ENCODE measurements at places on chromosomes 6 and 20.

- DNase-seq: no peak
These were observed 112.5 kb upstream of the EMILIN3 start for GRCh38 chr20:41479113-41479512.

- DNase-seq: peak; percentile 5
These were observed 528.9 kb downstream of the MAFB start for GRCh38 chr20:40160097-40160550.

DNA sequence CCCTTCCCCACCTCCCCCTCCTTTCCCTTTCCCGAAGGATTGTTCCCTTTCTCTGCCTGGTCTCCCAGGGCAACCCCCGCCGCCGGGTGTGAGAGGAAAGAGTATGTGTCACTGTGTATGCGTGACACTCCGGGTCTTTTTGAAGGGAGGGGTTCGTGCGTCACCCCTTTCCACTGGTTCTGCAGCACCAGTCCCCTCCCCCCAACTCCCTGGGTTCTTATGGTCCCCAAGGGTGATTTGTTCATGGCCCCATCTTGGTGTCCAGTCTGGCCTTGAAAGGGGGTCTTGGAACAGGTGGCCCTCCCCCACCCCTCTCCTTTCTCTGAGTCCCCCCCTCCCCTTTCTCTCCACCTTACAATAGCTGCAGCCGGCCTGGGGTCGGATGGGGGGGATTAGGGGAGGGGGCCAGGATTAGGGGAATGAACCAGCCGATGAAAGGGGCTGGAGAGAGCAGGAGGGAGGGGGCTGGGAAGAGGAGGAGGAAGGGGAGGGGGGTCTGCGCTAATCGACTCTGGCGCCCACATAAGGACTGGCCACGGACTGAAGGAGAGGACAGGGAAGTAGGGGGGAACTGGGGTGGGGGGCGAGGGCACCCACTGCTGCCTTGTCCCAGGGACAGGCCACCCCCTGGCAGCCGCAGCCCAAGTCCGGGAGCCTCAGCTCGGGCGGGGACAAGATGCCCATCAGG lies 1.3 kb upstream of the RING1 start:
- DNase-seq: no peak

- DNase-seq: no peak
These were observed 1.1 kb upstream of the TGM2 start for GRCh38 chr20:38165966-38166702.

GRCh38 chr20:40431611-40432010 lies 257.4 kb downstream of the MAFB start:
- no peak for DNase-seq

DNA sequence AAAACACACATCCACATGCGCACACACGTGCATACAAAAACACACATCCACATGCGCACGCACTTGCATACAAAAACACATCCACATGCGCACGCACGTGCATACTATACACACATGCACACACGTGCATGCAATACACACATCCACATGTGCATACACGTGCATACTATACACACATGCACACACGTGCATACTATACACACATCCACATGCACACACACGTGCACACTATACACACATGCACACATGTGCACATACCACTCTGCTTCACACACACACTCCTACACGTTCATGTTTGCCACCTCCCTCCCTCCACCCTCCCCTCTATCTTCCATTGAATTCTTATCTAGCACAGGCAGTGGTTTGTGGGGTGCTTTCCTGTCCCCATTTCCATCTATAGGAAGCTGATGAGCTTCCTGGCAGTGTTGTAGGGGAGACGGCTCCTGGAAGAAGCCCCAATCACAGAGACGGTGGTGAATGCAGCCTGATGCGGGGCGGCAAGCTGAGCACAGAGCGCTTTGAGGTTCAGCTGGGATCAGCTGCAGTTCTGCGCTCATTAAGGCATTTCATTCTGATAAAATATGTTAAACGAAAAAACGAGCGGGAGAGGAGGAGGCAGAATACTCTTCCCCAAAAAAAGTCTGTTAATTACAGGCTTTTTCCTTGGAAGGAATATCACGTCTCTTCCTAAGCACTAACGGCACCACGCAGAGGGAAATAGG lies 287.7 kb downstream of the TAF4 start:
- no peak for DNase-seq
